Osteoblast (primary cell): ENCODE measurements at places on chromosomes 5 and 9. TPM values are rescaled to one million over a fixed set of nuclear protein-coding genes. Genes with fewer than 3 reads are reported as not detected.

GRCh38 chr5:95631991-95632675 lies 12.2 kb downstream of the GPR150 start:
- peak overlapping the region; percentile 27 for H3K4me3 ChIP-seq
- H3K27ac ChIP-seq, result peak overlapping the region; percentile 81
- H3K4me1 ChIP-seq, result peaks cover 20% of the 10 kb centered on the region
- DNase-seq, result peak; percentile 91

GRCh38 chr5:171137768-171138525 lies 171.1 kb upstream of the TLX3 start:
- H3K27me3 ChIP-seq, result no peaks in the 10 kb centered on the region
- DNase-seq, result peak; percentile 22
- H3K36me3 ChIP-seq, result no peaks in the 10 kb centered on the region
- no peak overlapping the region for H3K4me3 ChIP-seq

- peak; percentile 31 for DNase-seq
- no peak overlapping the region for H3K27ac ChIP-seq
- no peaks in the 10 kb centered on the region for H3K4me1 ChIP-seq
- no peaks in the 10 kb centered on the region for H3K27me3 ChIP-seq
Measured at GRCh38 chr9:17088566-17088965, 46.3 kb upstream of the CNTLN start.

- no peak overlapping the region for H3K4me3 ChIP-seq
- H3K27ac ChIP-seq, result no peak overlapping the region
- H3K36me3 ChIP-seq, result no peaks in the 10 kb centered on the region
- no peak for DNase-seq
Measured at GRCh38 chr5:168788786-168789185, 209.6 kb upstream of the PANK3 start.

DNA sequence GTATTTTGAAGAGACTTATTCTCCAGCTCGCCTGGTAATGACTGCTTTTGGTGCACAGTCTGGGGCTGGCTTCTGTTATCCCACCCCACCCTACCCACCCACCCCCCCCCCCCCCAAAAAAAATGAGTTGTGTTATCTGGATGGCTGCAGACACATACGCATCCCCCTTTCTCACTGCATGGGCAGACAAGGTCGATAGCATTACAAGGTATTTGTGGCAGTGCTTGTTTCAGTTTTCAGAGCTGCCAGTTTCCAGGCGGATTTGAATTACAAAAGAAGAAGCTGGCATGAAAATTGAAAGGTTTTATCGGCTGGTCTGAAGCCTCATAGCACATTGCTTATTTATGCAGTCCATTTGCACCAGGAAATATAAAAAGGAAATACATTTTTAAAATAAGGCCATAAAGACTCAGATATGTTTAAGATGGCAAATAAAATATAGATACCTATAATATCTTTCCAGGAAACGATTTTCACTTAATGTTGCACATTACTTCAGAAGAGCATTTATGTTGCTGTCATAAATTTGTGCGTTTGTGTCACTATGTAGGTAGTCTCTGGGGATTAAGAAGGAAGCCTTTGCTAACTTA lies 85.1 kb upstream of the GRHPR start:
- H3K36me3 ChIP-seq, result no peaks in the 10 kb centered on the region
- no peaks in the 10 kb centered on the region for H3K27me3 ChIP-seq
- no peak for DNase-seq
- no peak overlapping the region for H3K27ac ChIP-seq

GRCh38 chr9:114936581-114936980 lies 6.2 kb upstream of the TNFSF8 start:
- H3K4me3 ChIP-seq, result no peak overlapping the region
- peaks cover 42% of the 10 kb centered on the region for H3K27me3 ChIP-seq
- H3K27ac ChIP-seq, result no peak overlapping the region
- H3K4me1 ChIP-seq, result peaks cover 5% of the 10 kb centered on the region

- H3K4me3 ChIP-seq, result no peak overlapping the region
- peaks cover 4% of the 10 kb centered on the region for H3K36me3 ChIP-seq
- peak overlapping the region; percentile 84 for H3K27ac ChIP-seq
- peak; percentile 92 for DNase-seq
- H3K27me3 ChIP-seq, result no peaks in the 10 kb centered on the region
Measured at GRCh38 chr5:151075698-151076331, 5.0 kb downstream of the TNIP1 start.

DNA sequence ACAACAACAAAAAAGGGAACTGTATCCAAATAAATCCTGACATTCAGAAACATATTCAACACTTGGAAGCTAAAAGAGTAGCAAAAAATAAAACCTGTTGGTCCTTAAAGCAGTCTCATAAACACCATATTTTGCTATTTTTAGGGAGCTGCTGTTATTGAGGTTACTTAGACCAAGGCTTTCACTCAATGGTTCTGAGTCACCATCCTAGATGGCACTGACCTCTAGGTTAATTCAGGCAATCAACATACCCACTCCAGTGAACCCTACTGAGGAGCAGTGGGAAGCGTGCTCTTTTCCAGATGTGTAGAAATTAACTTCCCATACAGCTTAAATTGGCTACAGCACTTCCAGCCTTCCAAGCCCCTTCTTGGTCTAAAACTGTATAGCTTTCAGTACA lies 5.2 kb downstream of the GNAQ start:
- peak overlapping the region; percentile 51 for H3K27ac ChIP-seq
- DNase-seq, result peak; percentile 53
- H3K4me1 ChIP-seq, result peaks cover 52% of the 10 kb centered on the region
- H3K4me3 ChIP-seq, result peak overlapping the region; percentile 38

GRCh38 chr5:169960659-169961058 lies 19.6 kb downstream of the INSYN2B start:
- no peak for DNase-seq
- H3K4me3 ChIP-seq, result no peak overlapping the region
- peaks cover 6% of the 10 kb centered on the region for H3K36me3 ChIP-seq
- H3K27me3 ChIP-seq, result no peaks in the 10 kb centered on the region
- H3K27ac ChIP-seq, result no peak overlapping the region

- no peaks in the 10 kb centered on the region for H3K27me3 ChIP-seq
- H3K36me3 ChIP-seq, result no peaks in the 10 kb centered on the region
- H3K4me3 ChIP-seq, result no peak overlapping the region
- no peak for DNase-seq
Measured at GRCh38 chr9:10396615-10397014, 216.2 kb downstream of the PTPRD start.

GRCh38 chr9:2355697-2355983 lies 265.9 kb upstream of the VLDLR start:
- no peaks in the 10 kb centered on the region for H3K4me1 ChIP-seq
- H3K4me3 ChIP-seq, result no peak overlapping the region
- H3K27ac ChIP-seq, result no peak overlapping the region
- no peaks in the 10 kb centered on the region for H3K27me3 ChIP-seq
- no peak for DNase-seq

DNA sequence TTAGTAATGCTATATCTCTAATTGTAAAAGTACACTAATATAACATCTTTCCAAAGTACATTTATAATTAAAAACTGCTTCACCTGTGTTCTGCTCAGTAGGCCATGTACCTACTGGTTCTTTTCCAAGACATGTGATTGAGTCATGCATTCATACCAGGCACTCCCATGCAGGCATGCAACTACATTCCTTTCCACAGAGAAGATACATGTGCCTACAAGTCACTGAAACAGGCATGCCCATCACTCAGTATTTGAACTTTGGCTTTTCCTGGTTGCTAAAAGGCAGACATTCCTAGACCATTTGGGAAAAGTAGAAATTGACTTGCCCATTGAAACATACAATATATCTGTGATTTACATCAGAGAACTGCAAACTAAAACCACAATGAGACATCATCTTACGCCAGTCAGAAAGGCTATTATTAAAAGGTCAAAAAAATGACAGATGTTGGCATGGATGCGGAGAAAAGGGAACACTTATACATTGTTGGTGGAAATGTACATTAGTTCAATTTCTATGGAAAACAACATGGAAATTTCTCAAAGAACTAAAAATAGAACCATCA lies 148.3 kb upstream of the MOCS2 start:
- no peaks in the 10 kb centered on the region for H3K27me3 ChIP-seq
- no peak overlapping the region for H3K27ac ChIP-seq
- DNase-seq, result no peak
- no peak overlapping the region for H3K4me3 ChIP-seq
- no peaks in the 10 kb centered on the region for H3K36me3 ChIP-seq
- peaks cover 38% of the 10 kb centered on the region for H3K4me1 ChIP-seq

DNA sequence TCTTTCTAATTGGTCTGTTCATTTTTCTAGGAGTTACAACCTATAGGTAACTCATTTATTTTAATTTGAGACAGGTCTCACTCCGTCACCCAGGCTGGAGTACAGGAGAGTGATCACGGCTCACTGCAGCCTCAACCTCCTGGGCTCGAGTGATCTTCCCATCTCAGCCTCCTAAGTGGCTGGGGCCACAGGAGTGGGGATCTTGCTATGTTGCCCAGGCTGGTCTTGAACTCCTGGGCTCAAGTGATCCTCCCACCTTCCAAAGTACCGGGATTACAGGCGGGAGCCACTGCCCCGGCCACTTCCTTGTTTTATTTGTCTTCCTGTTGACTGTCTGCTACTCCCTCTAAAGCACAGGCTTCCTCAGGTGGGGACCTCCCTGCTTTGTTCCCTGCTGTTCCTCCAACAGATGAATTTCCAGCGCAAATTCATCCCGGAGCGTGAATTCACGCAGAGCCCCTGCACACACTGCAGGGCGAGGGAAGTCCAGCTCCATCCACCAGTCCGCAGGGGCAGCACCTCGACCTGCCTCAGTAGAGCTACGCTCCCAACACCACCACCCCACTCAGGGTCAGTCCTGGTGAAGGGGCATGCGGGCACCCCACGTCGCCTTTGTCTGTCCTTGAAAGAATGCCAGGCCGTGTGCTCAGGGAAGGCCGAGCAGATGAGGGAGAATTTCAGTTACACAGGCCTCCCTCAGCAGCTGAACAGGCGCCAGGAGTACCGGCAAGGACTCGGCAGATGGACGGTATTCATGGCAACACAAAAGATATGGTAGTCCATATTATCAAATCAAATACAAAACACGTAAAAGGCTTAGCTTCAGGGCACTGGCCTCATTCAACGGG lies 6.3 kb downstream of the QSOX2 start:
- no peaks in the 10 kb centered on the region for H3K27me3 ChIP-seq
- DNase-seq, result no peak
- H3K36me3 ChIP-seq, result no peaks in the 10 kb centered on the region
- peaks cover 7% of the 10 kb centered on the region for H3K4me1 ChIP-seq

DNA sequence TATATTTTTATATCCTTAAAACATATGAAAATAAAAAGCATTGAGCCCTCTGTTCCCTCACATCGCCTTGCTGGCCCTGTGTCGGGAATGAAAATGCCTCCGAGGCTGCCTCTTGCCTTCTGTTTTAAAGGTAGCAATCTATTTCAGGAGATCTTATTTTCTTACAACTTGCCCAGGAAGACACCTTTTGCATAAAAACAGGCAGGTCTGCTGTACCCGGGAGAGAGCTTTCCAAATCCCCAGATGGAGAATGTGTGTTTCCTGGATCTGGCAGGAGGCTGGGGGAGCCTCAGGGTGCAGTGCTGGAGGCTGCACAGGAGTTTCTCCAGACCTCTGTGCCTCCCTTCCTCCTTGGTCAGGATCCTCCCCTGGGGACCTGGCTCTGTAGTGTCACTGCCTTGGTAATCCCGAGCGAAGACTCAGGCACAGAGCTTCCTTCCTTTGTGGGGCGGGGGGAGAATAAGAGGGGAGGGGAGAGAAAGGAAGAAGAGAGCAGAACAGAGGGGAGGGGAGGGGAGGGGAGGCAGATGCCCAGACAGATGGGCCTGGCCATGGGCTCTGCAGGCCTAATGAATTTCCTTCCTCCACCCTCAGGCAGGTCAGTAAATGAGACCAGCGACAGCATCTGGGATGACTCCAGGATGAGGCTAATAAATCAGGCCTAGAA lies 104.0 kb upstream of the BOD1 start:
- no peaks in the 10 kb centered on the region for H3K36me3 ChIP-seq
- no peaks in the 10 kb centered on the region for H3K27me3 ChIP-seq
- peaks cover 2% of the 10 kb centered on the region for H3K4me1 ChIP-seq
- DNase-seq, result no peak

GRCh38 chr9:93633492-93634221 lies 57.3 kb downstream of the PHF2 start:
- H3K36me3 ChIP-seq, result peaks cover 28% of the 10 kb centered on the region
- H3K27ac ChIP-seq, result no peak overlapping the region
- H3K27me3 ChIP-seq, result no peaks in the 10 kb centered on the region
- H3K4me3 ChIP-seq, result no peak overlapping the region
- no peaks in the 10 kb centered on the region for H3K4me1 ChIP-seq

GRCh38 chr5:51398875-51399642 lies 15.8 kb downstream of the ISL1 start:
- H3K27ac ChIP-seq, result no peak overlapping the region
- H3K36me3 ChIP-seq, result no peaks in the 10 kb centered on the region
- no peak overlapping the region for H3K4me3 ChIP-seq
- no peaks in the 10 kb centered on the region for H3K4me1 ChIP-seq
- DNase-seq, result no peak

- peaks cover 4% of the 10 kb centered on the region for H3K36me3 ChIP-seq
- H3K4me1 ChIP-seq, result peaks cover 3% of the 10 kb centered on the region
- H3K27ac ChIP-seq, result no peak overlapping the region
- DNase-seq, result peak; percentile 91
- H3K4me3 ChIP-seq, result peak overlapping the region; percentile 31
Measured at GRCh38 chr5:177071666-177072385, 14.9 kb upstream of the FGFR4 start.

- no peaks in the 10 kb centered on the region for H3K4me1 ChIP-seq
- H3K36me3 ChIP-seq, result no peaks in the 10 kb centered on the region
- DNase-seq, result no peak
Measured at GRCh38 chr5:107501965-107502675, 168.6 kb downstream of the EFNA5 start.

- H3K36me3 ChIP-seq, result no peaks in the 10 kb centered on the region
- DNase-seq, result no peak
- no peak overlapping the region for H3K4me3 ChIP-seq
- no peak overlapping the region for H3K27ac ChIP-seq
- H3K4me1 ChIP-seq, result no peaks in the 10 kb centered on the region
Measured at GRCh38 chr5:147779694-147780093, 2.8 kb downstream of the JAKMIP2 start.

DNA sequence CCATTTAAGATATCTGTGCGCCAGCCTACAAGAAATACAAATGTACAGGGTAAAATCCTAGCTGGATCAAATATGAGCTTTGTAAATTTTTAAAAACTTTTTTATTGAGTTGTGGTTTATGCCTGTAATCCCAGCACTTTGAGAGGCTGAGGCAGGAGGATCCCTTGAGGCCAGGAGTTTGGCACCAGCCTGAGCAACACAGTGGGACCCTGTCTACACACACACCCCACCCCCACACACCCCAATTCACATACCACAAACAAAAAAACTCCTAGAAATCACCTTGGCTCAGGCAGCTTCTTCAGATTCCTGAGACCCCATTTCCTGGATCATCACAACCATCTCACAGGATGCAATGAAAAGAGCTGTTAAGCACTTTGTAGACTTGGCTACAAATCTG lies 46.4 kb downstream of the CDK7 start:
- H3K4me3 ChIP-seq, result no peak overlapping the region
- H3K27ac ChIP-seq, result no peak overlapping the region
- peaks cover 34% of the 10 kb centered on the region for H3K36me3 ChIP-seq
- DNase-seq, result no peak
- H3K4me1 ChIP-seq, result peaks cover 4% of the 10 kb centered on the region

GRCh38 chr9:12640866-12641636 lies 52.1 kb upstream of the TYRP1 start:
- no peaks in the 10 kb centered on the region for H3K4me1 ChIP-seq
- H3K36me3 ChIP-seq, result no peaks in the 10 kb centered on the region
- DNase-seq, result no peak

Gene BAAT
- total RNA-seq, result under 0.01 TPM in 1 of 2 replicates, not detected in the other

Gene OMD
- 0.36 and 1.5 TPM in 2 replicates for total RNA-seq

Gene PCDHA1
- not detected in 2 replicates for total RNA-seq

Gene ASPN
- 1.1 and 1.2 TPM in 2 replicates for total RNA-seq

Gene FOXD4L6
- total RNA-seq, result under 0.01 TPM in 1 of 2 replicates, not detected in the other

Gene NDUFS4
- 76.0 and 78.2 TPM in 2 replicates for total RNA-seq
